ENCODE measurements at places on chromosomes 1 and 21.

DNA sequence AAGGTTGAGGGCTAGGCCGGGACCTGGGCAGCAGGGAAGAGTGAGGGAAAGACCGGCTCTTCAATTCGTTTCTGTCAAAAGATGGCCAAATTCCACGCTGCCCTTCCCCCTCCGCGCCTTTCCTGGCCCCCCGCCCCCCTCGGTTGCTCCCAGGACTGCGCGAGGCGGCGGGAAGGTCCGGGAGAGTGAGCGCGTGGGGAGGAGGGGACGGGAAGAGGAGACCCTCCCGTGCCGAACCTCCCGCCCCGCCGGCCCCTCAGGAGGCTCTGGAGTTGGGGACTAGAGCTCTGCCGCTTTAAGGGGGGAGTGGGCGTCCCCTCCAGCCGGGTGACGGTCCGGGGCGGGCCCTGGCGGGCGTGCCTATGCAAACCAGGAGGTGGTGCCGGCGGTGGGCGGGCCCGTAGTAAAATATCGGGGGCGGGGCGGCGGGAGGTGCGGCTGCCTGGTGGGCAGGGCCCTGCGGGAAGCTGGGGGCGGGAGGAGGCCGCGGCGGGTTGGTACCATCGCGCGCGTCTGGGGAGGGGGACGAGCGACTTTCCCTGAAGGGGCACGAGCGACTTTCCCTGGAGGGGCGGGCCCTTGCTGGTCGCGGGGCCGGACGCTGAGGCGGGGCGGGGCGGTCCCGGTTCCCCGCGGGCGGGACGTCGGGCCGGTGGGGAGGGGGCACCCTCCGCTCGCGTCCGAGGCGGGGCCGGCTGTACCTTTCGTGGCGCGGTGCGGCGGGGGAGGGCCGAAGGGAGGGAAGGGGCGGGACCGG is 58.2 kb downstream of the BCL9 start:
- peak; percentile 81 for DNase-seq

DNA sequence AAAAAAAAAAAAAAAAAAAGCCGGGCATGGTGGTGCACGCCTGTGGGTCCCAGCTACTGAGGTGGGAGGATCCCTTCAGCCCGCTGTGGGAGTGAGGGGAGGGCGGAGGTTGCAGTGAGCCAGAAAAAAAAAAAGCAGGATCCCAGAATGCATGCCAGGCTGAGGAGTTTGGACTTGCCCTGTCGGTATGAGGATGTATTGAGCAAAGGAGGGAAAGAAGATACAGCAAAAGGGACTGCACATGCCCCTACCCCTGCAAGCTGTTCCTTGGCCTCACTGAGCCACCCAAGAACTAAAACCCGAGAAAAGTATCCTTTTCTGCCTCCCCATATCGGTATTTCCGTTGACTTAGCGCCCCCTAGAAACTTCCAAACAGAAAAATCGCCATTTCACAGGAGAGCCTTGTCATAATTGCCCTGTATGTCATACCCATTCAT is 1.3 kb upstream of the GPATCH4 start:
- DNase-seq, result no peak

- no peak for DNase-seq
Measured at GRCh38 chr1:216169351-216169750, 253.9 kb downstream of the USH2A start.

DNA sequence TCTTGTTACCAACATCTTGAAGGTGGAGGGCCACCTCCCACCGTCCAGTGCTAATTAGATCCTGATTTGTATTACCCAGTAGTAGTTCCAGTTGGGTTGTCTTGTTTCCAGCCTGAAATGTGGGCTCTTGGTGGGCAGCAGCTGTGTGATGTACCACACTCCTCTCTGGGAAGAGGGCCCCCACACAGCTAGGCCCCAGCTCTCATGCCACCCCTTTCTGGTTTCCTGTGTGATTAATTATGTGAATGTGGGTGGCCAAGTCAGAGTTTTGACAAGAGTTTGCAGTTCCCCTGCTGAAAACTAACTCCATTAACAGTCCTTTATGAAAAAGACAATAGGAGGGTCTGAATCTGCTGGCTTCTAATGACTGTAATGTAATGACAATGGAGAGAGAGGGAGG is 3.8 kb downstream of the HMGB4 start:
- DNase-seq, result no peak

- DNase-seq, result no peak
Measured at GRCh38 chr1:101371259-101371658, 134.4 kb downstream of the S1PR1 start.

- no peak for DNase-seq
Measured at GRCh38 chr1:165753934-165754333, 14.7 kb downstream of the TMCO1 start.

DNA sequence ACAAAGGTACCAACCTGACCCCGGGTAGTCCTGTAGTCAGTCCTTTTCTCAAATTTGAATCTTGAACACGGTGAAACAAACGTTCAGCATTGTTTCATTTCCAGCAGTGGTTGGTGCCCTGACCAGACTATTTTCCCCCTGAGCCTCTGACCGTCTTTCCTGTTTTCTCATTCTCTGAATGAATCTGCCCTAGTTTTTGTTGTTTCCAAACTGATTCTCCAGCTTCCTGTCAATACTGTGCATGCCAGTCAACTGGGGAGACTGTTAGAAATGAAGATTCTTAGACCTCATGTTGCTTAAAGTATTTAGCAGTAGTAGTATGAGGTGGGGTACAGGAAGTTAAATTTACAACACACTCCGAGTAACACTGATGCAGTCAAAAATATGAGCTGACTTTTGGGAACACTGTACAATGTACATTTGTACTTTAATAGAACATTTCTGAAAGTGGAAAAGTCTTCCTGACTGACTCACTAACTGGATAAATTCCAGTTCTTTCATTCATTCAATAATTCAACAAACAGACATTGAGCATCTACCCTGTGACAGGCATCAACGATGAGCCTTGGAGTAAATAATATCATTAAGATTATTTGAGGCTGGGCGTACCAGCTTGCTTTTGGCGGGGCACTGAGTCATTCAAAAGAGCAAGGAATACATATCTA is 26.0 kb upstream of the ZRANB2 start:
- DNase-seq, result no peak

GRCh38 chr1:113662101-113662500 is 97.2 kb downstream of the PHTF1 start:
- no peak for DNase-seq

GRCh38 chr1:40712405-40712944 is 21.0 kb downstream of the NFYC start:
- DNase-seq, result no peak

- DNase-seq, result peak; percentile 83
Measured at GRCh38 chr1:181189691-181190363, 101.3 kb downstream of the IER5 start.

- no peak for DNase-seq
Measured at GRCh38 chr1:1578371-1578940, 3.8 kb upstream of the SSU72 start.

GRCh38 chr1:229273507-229274232 is 2.8 kb downstream of the RAB4A start:
- peak; percentile 27 for DNase-seq

GRCh38 chr1:150529017-150529416 is 13.5 kb downstream of the FALEC start:
- DNase-seq, result no peak

- DNase-seq, result no peak
Measured at GRCh38 chr1:58997060-58997411, 213.2 kb upstream of the JUN start.

DNA sequence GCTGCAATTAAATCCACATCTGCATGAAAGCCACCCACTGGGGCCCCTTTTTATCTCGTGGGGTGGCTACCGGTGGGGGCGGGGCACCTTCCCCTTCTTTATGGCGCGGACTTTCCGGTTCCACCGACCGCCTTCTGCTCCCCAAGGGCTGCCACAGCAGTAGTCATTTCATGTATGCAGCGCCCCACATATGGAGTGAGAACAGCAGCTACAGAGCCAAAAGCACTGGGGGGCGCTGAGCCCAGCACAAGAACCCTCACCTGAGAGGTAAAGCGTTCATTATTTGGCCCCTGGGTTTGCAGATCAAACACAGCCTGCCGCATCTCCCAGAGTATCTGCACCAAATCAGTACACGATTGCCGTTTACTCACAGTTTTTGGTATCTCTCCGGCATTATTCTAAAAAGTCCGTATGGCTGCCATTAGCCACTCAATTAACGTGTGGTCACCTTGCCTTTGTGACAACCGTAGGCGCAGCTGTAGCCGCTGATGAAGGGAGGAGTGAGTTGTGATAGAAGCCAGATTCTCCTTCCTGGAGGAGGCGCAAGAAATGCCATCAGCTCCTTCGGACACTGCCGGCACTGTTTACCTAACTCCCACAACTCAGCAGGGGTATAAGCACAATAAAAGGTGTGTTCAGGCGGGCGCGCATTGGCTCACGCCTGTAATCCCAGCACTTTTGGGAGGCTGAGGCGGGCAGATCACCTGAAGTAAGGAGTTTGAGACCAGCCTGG is 30.4 kb upstream of the CR2 start:
- DNase-seq, result no peak

GRCh38 chr1:246947255-246947654 is 15.5 kb upstream of the AHCTF1 start:
- DNase-seq, result no peak

DNA sequence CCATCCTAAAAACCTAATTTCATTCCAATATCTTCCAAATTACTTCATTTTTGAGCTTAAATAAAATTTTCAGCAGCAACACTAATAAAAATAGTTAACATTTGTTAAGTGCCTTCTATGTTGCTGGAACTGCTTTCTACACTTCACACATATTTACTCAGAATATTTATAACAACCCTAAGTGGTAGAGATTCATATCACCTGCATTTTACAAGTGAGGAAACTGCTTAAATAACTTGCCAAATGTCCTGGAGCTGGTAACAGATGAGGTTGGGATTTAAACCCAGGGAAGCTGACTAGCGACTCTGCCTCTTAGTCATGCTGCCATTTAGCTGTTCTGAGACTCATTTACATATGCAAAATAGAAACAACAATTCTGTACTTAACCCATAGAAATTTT is 86.1 kb upstream of the PBX1 start:
- no peak for DNase-seq

GRCh38 chr1:37761416-37762095 is 3.4 kb downstream of the EPHA10 start:
- no peak for DNase-seq

- no peak for DNase-seq
Measured at GRCh38 chr21:26131554-26131953, 39.0 kb downstream of the APP start.

DNA sequence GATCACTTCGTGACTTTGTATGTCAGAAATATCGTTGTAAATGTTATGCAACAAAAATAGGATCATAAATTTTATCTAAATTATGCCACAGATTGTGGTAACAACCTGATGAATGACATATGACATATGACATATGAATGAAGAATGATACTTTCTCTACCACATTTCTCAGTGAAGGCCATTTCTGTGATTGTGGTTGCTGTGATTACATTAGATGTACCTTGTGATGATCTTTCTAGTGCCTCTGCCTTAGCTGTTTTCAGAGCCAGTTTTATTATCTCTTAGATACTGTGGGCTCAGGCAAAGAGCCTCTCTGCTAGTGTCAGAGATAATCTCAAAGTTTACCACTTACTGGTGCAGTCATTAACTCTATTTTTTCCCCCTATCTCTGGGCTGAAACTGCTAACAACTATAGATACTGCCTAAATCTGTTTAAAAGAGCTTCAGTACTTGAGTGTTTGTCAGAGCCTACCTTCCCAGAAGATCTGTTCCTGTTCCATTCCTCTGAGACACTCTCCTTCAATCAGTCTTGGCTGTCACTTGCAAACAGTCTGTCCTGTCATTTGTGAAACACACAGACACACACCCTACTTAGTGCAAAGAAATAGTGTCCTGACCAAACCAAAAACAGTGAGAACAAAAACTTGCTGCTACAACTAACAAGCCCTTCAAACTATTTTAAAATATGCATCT is 55.5 kb downstream of the HMCN1 start:
- no peak for DNase-seq
